Gastroesophageal sphincter (tissue), 4 donors: ENCODE measurements at places on chromosomes 16 and 17. TPM values are rescaled to one million over a fixed set of nuclear protein-coding genes. Genes with fewer than 3 reads are reported as not detected.

Gene ZNF764
- total RNA-seq = 13.1 TPM

DNA sequence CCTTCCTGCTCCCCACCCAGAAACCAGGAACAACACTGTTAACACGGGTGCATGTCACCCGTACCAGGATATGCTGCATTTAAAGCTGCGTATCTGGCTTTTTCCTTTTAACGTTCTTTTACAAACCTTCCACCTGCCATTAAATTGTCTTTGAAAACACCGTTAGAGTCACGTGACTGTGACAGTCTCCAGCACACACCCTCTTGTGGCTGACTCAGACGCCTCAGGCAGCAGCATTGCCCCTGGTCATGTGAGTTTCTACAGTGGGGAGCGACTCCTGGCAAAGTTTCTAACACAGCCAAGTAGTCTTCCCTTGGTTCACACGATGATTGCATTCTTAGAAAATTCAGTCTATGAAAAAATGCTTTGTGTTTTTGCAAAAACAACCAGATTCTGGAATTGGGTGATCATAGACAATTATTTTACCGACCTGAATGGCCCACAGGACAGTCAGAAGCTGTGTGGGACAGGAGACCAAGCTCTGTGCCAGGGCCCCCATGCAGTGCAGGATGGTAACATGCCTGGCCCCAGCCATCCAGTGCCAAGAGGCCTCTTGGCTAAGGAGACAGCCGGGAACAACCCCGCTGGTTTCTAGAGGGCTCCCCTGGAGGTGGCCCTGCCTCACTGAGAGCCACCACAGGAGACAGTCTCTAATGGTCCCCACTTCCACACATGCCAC is 199.1 kb downstream of the KATNIP start:
- ATAC-seq = no peak

GRCh38 chr16:20803561-20804214 is 2.6 kb downstream of the ERI2 start:
- ATAC-seq = no peak

Gene BICDL2
- total RNA-seq = 0.31 TPM

- no peak for ATAC-seq
These were observed 163.5 kb downstream of the SDK2 start for GRCh38 chr17:73480740-73481139.

Gene ENGASE
- total RNA-seq = 19.0 TPM

Gene SMIM36
- total RNA-seq = not detected

- no peak for ATAC-seq
These were observed 15.3 kb downstream of the SGF29 start for GRCh38 chr16:28569021-28569420.

DNA sequence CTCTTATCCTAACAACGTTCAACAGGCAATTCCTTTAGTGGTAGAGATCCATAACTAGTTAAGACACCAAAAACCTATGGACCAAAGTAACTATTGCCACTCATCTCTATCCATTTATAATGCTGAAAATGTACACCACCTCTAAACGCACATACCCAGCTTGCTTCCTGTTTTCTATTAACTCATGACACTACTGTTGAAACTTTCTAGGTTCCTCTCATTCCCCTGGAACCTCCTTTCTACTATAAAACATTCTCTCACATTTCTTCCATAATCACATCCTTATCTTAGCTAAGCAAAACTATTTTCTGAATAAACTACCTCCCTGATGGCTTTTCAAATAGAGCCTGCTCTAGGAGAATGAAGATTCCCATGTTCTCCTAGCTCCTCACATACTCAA is 42.9 kb upstream of the KSR1 start:
- no peak for ATAC-seq

Gene CDK5R1
- 0.54 TPM for total RNA-seq

- no peak for ATAC-seq
These were observed 112.5 kb upstream of the SOX9 start for GRCh38 chr17:72008236-72008876.

Gene OTOA
- total RNA-seq = not detected

DNA sequence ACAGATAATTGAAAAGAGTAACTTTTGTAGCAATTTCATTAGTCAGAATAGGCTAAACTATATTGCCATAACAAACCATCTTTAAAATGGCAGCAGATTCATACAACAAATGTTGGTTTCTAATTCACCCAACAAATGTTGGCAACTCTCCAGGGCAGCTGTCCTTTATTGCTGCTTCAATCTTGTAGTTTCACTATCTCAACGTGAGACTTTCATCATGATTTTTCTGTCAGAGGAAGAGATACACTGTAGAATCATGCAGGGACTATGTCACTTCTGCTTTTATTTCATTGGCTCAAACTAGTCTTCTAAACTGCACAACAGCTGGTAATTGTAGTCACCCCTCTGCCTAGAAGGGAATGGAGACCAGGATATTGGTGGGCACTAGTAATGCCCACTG is 174.2 kb downstream of the TANC2 start:
- no peak for ATAC-seq

- ATAC-seq = no peak
These were observed 15.9 kb downstream of the TBX2 start for GRCh38 chr17:61415374-61416210.

DNA sequence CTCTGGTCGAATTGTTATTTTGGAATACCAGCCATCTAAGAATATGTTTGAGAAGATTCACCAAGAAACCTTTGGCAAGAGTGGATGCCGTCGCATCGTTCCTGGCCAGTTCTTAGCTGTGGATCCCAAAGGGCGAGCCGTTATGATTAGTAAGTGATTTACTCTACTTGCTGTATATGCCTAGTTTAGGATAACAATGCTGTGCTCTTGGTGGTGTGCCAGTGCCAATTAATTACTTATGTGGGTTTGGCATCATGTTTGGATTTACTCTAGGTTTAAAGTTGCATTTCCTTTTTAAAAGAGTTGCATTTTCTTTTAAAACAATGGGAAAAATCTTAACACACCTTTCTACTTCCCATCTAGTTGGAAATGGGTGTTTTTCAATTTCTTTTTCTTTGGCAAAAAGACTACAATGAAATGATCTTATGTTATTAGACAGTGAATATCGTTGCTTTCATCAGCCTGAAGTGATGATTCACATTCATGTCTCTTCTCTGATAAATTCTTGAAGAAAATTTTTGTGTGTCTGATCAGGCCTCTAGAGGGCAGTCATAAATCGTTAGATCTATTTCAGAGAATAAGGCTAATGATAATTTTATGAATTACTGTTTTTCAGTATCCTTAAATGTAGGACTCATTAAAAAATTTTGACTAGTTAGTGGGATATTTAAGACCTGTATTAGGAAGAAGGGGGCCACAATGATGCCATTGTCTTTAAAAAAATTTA is 5.6 kb downstream of the SF3B3 start:
- no peak for ATAC-seq

- no peak for ATAC-seq
These were observed 623.2 kb downstream of the CDH8 start for GRCh38 chr16:61413021-61413420.

Gene CCL16
- total RNA-seq = not detected

Gene JMJD8
- total RNA-seq = 97.4 TPM

GRCh38 chr16:80997964-80998620 is 8.6 kb downstream of the CMC2 start:
- ATAC-seq = no peak

Gene ACAP1
- total RNA-seq = 4.6 TPM

- no peak for ATAC-seq
These were observed 3.3 kb downstream of the ITGA3 start for GRCh38 chr17:50059256-50059655.

- ATAC-seq = no peak
These were observed 20.7 kb upstream of the CSNK1D start for GRCh38 chr17:82294064-82294773.

Gene SLC46A1
- total RNA-seq = 9.7 TPM

DNA sequence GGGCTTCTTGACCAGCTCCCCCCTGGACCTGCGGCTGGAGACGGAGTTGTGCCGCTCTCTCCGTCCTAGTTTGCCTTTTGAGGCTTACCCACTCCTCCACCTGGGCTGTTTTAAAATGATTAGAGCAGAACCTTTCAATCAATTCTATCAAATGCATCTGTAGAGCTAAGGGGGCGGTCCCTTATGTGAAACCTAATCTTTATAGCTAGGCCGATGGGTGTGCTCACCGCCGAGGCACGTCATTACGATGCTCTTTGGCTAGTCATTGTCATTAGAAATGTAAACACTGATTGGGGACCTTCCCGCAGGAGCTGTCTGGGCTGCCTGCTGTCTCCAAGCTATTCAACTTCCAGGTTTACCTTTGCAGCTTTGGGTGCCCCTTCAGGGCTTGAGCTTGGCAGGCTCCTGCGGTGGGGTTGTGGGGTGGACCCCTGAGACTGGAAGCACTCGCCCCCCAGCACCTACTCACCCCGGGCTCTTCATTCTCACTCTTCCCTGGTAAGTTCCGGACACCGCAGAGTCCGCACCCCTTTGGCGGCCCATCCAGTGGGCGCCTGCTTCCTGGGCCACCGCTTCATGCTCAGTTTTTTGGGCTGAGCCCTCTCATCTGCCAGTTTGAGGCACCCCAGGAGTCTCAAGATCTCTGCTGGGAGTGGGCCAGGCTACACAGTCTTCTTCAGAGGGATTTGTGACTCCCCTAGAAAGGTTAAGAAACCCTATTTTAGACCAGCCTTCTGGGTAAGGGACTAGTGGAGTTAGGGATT is 20.9 kb upstream of the IL17C start:
- ATAC-seq = no peak

DNA sequence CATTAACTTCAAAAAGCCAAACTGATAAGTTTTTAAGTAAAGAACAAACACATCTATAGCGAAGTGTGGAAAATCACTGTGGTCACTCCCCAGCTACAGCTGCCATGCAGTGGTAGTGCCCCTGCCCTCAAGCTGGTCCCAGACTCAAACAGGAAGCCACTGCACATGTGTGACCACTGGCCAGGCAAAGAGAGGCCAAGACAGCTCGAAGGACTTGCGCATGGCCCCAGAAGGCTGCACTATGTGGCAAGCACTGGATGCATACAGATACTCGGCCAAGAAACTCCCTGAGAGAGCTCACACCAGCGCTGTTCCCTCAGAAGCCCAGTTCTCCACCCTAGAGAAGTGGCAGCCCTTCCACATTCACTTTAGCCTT is 82.4 kb downstream of the ANKRD11 start:
- peak; percentile 67 for ATAC-seq

DNA sequence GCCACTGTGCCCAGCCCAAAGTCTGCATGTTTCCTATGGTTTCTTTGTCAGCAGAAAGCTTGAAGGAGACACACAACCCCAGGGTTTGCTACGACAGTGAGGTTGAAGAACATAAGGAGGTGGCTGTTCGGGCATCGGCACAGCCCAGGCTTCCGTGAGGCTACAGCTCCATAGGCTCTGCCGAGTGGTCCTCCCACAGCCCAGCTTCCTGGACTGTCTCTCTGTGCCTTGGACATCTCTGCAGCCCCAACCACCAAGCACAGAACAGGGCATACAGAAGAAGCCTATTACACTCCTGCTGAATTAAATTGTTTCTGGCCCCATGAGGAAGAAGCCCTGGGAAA is 3.2 kb upstream of the HAP1 start:
- ATAC-seq = no peak
